Activated CD8-positive, alpha-beta memory T cell treated with anti-CD3 and anti-CD28 coated beads, Interleukin-2, amount 10 ng/mL, durations not matched to agents 7 days and 5 days (primary cell): ENCODE measurements at places on chromosomes 16 and 17.

DNA sequence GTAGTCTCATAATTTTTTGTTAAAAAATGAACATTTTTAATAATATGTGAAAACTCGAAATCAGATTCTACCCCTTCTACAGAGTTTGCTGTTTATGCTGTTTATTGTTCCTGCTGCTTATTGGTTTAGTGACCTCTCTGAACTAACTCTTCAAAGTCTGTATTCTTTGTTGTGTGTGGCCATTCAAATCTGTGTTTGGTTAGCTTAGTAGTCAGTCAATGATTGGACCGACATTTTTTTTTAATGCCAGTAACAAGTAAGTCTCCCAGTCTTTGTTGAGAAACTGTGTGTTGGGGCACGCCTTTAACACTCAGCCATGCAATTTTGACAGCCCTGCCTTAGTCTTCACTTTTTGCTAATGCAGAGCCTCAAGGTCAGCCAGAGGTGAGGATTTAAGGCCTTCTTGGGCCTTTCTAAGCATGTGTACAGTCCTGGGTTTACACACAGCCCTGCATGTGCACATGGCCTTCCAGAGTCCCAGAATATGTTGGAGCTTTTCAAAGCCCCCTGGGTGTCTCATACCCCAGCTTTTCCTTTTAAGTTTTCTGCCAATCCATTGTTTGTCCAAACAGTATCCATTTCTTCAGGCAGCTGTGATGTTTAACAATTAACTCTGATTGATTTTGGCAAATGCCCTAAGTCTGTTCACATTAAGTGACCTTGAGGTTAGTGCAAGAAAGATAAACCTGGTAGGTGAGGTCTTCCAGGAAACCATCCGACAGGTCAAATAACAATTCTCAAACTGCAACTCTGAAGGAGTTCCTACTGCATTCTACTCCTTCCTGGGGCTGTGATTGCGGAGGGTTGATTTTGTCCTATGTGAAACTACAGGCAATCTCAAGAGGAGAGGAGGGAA, 389.3 kb downstream of the PMP22 start:
- H3K4me3 ChIP-seq = no peak overlapping the region
- H3K27me3 ChIP-seq = no peaks in the 10 kb centered on the region
- no peak for DNase-seq
- no peaks in the 10 kb centered on the region for H3K36me3 ChIP-seq
- H3K4me1 ChIP-seq = no peaks in the 10 kb centered on the region
- H3K27ac ChIP-seq = no peak overlapping the region

- H3K27me3 ChIP-seq = no peaks in the 10 kb centered on the region
- H3K4me3 ChIP-seq = no peak overlapping the region
- DNase-seq = no peak
- peaks cover 28% of the 10 kb centered on the region for H3K4me1 ChIP-seq
These were observed 29.5 kb downstream of the MPRIP start for GRCh38 chr17:17071531-17072360.

GRCh38 chr17:68097161-68097805, 61.7 kb downstream of the KPNA2 start:
- H3K36me3 ChIP-seq = no peaks in the 10 kb centered on the region
- H3K4me3 ChIP-seq = no peak overlapping the region
- no peaks in the 10 kb centered on the region for H3K27me3 ChIP-seq
- H3K27ac ChIP-seq = no peak overlapping the region
- H3K4me1 ChIP-seq = peaks cover 8% of the 10 kb centered on the region
- no peak for DNase-seq

DNA sequence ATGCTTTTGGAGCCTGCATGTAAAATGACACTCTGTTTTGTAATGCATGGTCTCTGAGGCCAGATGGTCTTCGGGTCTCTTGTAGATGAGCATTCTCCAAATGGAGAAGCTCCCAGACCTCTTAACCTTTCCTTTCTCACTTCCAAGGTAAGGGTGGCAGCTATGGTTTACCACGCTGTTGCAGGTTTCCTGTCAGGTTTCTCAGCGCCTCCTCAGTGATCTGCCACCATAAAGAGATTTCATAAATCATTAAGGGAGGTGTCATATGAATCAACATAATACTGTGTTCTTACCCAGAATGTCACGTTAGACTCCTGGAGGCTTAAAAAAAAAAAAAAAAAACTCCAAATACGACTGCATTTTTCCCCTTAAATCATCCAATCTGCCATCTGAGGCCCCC, 787.4 kb upstream of the EEF2KMT start:
- H3K4me1 ChIP-seq = no peaks in the 10 kb centered on the region
- DNase-seq = no peak
- H3K27ac ChIP-seq = no peak overlapping the region
- H3K27me3 ChIP-seq = no peaks in the 10 kb centered on the region
- H3K36me3 ChIP-seq = no peaks in the 10 kb centered on the region

DNA sequence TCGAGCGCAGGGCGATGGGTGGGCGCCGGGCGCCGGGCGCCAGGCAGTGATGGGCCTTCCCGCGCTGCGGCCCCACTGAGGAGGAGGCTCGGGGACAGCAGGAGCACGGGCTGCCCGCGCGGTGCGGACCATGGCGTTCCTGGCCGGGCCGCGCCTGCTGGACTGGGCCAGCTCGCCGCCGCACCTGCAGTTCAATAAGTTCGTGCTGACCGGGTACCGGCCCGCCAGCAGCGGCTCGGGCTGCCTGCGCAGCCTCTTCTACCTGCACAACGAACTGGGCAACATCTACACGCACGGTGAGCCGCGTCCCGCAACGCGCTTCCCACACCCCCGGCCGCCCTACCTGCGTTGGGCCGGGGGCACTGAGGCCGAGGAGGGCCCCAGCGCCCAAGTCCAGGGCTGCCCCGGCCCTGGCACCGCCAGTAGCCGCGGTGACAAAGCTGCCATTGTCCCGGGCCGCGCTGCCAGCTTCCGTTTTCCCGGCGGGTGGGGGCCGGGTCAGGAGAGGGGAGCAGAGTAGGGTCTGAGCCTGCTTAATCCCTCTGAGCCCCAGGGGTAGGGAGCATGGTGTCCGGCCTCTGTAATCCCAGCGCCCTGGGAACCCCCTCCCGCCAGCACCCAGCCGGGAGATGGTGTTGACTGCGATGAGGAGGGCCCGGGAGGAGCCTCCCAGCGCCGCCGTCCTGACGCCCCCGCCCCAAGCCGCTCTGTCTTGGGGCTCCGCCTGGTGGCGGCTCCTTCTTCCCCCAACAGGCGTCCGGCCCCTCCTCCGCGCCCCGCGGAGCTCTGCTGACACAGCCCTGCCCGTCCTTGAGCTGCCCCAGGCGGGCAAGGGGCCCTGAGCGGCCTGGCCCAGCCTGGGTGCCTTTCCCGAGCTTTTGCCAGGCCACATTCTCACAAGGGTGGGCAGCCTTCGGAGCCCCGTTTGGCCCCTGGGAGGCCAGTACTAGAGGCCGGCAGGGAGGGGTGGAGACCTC, 685 bp downstream of the PAQR4 start:
- peaks cover 36% of the 10 kb centered on the region for H3K4me1 ChIP-seq
- peak; percentile 91 for DNase-seq
- peak overlapping the region; percentile 73 for H3K4me3 ChIP-seq
- peak overlapping the region; percentile 77 for H3K27ac ChIP-seq
- H3K36me3 ChIP-seq = peaks cover 15% of the 10 kb centered on the region
- peaks cover 15% of the 10 kb centered on the region for H3K27me3 ChIP-seq

DNA sequence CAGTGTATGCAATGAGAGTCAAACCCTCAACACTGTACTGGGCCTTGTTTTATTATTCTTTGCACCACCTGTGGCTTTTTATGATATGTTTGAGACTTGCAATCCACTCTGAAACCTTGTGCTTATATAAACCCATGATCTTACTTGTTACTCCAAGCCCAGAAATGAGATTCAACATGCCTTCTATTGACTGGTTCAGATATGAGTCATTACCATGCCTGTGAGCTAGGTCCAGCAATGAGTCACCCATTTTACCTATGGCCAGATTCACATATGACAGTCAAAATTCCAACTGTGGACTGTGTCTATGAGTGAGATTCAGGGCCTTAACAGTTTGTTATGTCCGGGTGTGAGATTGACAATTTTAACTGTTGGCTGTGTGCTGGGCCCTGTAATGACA, 1846.1 kb downstream of the TP53TG3F start:
- no peak overlapping the region for H3K4me3 ChIP-seq
- H3K27me3 ChIP-seq = no peaks in the 10 kb centered on the region
- H3K27ac ChIP-seq = no peak overlapping the region
- H3K4me1 ChIP-seq = no peaks in the 10 kb centered on the region
- no peak for DNase-seq

- no peak overlapping the region for H3K4me3 ChIP-seq
- H3K36me3 ChIP-seq = peaks cover 64% of the 10 kb centered on the region
- H3K27ac ChIP-seq = peak overlapping the region; percentile 21
- no peak for DNase-seq
- H3K27me3 ChIP-seq = no peaks in the 10 kb centered on the region
- H3K4me1 ChIP-seq = peaks cover 59% of the 10 kb centered on the region
These were observed 29.0 kb downstream of the TRPV2 start for GRCh38 chr17:16444258-16444886.

GRCh38 chr17:55157165-55157564, 107.6 kb upstream of the HLF start:
- H3K4me1 ChIP-seq = peaks cover 13% of the 10 kb centered on the region
- DNase-seq = no peak
- no peak overlapping the region for H3K27ac ChIP-seq
- no peaks in the 10 kb centered on the region for H3K27me3 ChIP-seq
- no peaks in the 10 kb centered on the region for H3K36me3 ChIP-seq

- no peak overlapping the region for H3K4me3 ChIP-seq
- no peaks in the 10 kb centered on the region for H3K27me3 ChIP-seq
- H3K27ac ChIP-seq = no peak overlapping the region
- no peaks in the 10 kb centered on the region for H3K4me1 ChIP-seq
- no peak for DNase-seq
These were observed 59.5 kb downstream of the CCDC182 start for GRCh38 chr17:57685499-57686132.

DNA sequence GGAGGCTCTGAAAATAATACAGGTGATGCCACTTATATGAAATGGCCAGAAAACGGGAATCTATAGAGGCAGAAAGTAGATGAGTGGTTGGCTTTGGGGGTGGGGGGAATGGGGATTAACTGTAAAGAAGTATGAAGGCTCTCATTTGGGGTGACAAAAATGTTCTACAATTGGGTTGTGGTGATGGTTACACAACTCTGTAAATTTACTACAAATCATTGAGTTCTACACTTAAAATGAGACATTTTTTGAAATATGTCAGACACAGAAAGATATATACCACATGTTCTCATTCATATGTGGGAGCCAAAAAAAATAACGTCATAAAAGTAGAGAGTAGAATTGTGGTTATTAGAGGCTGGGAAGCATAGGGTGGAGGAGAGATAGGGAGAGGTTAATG, 25.7 kb downstream of the ARHGAP17 start:
- no peak for DNase-seq
- H3K27ac ChIP-seq = no peak overlapping the region
- H3K27me3 ChIP-seq = no peaks in the 10 kb centered on the region

DNA sequence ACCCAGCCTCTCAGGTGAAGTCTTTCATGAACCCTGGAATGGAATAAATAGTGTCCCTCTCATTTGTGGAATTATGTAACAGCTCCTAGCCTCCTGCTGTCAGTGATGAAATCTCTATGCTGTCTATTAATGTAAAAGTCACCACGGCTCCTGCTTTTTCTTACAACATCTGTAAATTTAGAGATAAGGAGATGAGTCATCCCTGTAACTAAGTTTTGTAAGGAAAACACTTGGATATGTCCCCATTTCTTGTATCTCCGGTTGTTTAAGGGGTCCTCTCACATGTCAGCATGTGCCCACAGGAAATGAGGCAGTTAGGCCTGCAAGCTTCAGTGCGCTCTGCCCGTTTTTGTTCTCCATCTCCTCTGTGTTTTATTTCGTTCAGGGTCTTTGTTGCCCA, 2.8 kb upstream of the NAT9 start:
- peaks cover 15% of the 10 kb centered on the region for H3K36me3 ChIP-seq
- H3K27ac ChIP-seq = peak overlapping the region; percentile 95
- no peak for DNase-seq
- no peak overlapping the region for H3K4me3 ChIP-seq

GRCh38 chr16:11543661-11544393, 42.9 kb downstream of the LITAF start:
- no peak for DNase-seq
- peaks cover 2% of the 10 kb centered on the region for H3K4me1 ChIP-seq
- no peak overlapping the region for H3K4me3 ChIP-seq

DNA sequence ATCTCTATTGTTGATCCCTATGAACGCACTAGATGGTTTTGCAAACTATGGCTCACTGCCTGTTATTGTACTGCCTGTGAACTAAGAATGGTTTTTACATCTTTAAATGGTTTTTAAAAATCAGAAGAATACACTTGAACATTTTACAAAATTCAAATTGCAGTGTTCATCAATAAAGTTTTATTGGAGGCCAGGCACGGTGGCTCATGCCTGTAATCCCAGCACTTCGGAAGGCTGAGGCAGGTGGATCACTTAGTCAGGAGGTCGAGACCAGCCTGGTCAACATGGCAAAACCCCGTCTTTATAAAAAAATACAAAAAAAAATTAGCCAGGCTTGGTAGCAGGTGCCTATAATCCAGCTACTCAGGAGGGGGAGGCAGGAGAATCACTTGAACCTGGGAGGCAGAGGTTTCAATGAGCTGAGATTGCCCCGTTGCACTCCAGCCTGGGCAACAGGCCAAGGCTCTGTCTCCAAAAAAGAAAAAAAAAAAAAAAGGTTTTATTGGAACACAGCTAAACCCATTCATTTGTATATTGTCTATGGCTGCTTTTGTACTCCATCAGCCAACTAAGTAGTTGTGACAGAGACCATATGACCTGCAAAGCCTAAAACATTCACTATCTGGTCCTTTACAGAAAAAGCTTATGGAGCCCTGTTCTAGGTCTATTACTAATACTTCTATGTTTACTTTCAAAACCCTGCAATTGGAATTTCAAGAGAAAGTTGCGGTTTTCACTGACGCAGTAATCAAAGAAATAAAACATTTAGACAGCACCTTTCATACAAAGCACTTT, 18.9 kb downstream of the IKZF3 start:
- peaks cover 27% of the 10 kb centered on the region for H3K36me3 ChIP-seq
- no peaks in the 10 kb centered on the region for H3K27me3 ChIP-seq
- no peak for DNase-seq

GRCh38 chr17:80760511-80760911, 215.9 kb downstream of the RPTOR start:
- H3K27me3 ChIP-seq = no peaks in the 10 kb centered on the region
- H3K27ac ChIP-seq = peak overlapping the region; percentile 98
- peaks cover 45% of the 10 kb centered on the region for H3K36me3 ChIP-seq
- DNase-seq = no peak

DNA sequence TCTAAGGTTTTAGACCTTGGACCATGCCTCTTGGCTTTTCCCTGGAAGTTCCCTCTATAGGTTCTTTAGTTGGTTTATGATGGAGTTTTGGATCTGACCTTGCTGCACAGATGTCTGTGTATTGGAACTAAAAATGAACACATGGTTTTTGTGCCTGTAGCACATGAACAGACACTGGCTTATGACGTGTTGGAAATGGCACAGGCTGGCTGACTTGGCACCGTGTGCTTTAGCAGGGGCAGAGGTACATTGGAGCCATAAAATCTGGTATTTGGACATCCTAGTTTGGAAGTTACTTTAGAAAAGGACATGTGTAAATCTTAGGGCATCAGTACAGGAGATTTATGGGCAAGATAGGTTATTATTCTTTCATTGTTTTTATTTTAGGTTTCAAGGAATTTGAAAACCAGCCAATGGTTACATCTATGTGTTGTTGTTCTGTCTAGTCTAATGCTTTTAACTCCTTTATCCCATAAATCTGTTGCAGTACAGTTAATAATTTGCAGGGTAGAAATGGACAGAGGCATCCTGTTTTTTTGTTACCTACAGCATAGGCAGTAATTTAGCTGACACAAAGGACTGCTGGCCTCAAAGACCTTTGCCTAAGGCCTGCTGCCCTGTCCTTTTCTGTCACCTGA, 6.0 kb downstream of the SOCS7 start:
- peaks cover 30% of the 10 kb centered on the region for H3K4me1 ChIP-seq
- H3K4me3 ChIP-seq = no peak overlapping the region
- H3K36me3 ChIP-seq = no peaks in the 10 kb centered on the region
- no peaks in the 10 kb centered on the region for H3K27me3 ChIP-seq
